ENCODE measurements at places on chromosomes 5 and 9. TPM values are rescaled to one million over a fixed set of nuclear protein-coding genes. Genes with fewer than 3 reads are reported as not detected.

- no peak for ATAC-seq
- H3K36me3 ChIP-seq, result no peaks in the 10 kb centered on the region
- H3K4me3 ChIP-seq, result no peak overlapping the region
These were observed 9.2 kb upstream of the FUBP3 start for GRCh38 chr9:130570208-130570607.

GRCh38 chr5:160379511-160379910 is 9.1 kb upstream of the C1QTNF2 start:
- no peaks in the 10 kb centered on the region for H3K36me3 ChIP-seq
- H3K27me3 ChIP-seq, result peaks cover 21% of the 10 kb centered on the region
- H3K4me3 ChIP-seq, result no peak overlapping the region
- no peaks in the 10 kb centered on the region for H3K4me1 ChIP-seq
- no peak overlapping the region for H3K27ac ChIP-seq
- ATAC-seq, result no peak

GRCh38 chr5:36874465-36874864 is 2.1 kb upstream of the NIPBL start:
- ATAC-seq, result no peak
- peaks cover 17% of the 10 kb centered on the region for H3K4me1 ChIP-seq
- H3K4me3 ChIP-seq, result peak overlapping the region; percentile 97
- H3K27ac ChIP-seq, result peak overlapping the region; percentile 96
- H3K36me3 ChIP-seq, result peaks cover 36% of the 10 kb centered on the region
- H3K27me3 ChIP-seq, result no peaks in the 10 kb centered on the region

GRCh38 chr5:180034564-180034963 is 37.0 kb downstream of the RNF130 start:
- H3K27me3 ChIP-seq, result no peaks in the 10 kb centered on the region
- H3K27ac ChIP-seq, result no peak overlapping the region
- no peak for ATAC-seq
- no peaks in the 10 kb centered on the region for H3K4me1 ChIP-seq
- no peak overlapping the region for H3K4me3 ChIP-seq

- peaks cover 13% of the 10 kb centered on the region for H3K4me1 ChIP-seq
- H3K27me3 ChIP-seq, result no peaks in the 10 kb centered on the region
- H3K4me3 ChIP-seq, result peak overlapping the region; percentile 98
- peak; percentile 79 for ATAC-seq
These were observed 99.9 kb downstream of the GTF3C4 start for GRCh38 chr9:132769906-132770769.

TNFSF15 gene
- total RNA-seq, result 0.13 TPM

STKLD1 gene
- total RNA-seq, result not detected

Measured in activated T-helper 17 cell treated with anti-CD3 and anti-CD28 coated beads, Interleukin-2, amount 50 U/mL, for 72 hours (primary cell).